ENCODE measurements at places on chromosomes 11 and 22.

- DNase-seq: no peak
Observed at GRCh38 chr11:134519390-134519750, 107.3 kb upstream of the B3GAT1 start.

DNA sequence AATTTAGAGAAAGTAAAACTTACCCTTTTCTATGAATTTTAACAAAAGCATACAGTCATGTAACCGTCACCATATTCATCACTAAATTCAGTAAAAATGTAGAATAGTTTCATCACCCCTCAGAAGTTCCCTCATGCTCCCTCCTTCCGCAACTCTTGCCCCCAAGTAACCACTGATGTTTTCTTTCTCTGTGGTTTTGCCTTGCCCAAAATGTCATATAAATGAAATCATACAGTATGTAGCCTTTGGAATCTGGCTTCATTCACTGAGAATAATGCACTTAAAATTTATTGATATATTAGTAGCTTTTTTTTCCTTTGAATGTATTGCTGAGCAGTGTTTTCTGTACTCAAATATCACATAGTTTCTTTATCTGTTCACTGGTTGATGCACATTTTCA, 60.1 kb downstream of the DCUN1D5 start:
- no peak for DNase-seq

DNA sequence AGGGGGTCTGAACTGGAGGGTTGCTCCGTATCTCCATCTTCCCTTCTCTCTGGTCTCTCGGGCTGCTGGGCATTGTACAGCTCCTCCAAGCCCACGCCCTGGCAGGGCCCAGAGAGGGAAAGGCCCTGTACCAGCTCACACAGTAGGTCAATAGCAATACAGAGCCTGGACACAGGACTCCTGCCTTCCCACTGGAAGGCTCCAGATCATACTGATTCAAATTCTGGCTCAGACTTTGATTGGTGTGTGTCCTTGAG, 6.6 kb downstream of the CSDC2 start:
- no peak for DNase-seq

- no peak for DNase-seq
Observed at GRCh38 chr11:130787973-130788570, 128.2 kb downstream of the SNX19 start.

DNA sequence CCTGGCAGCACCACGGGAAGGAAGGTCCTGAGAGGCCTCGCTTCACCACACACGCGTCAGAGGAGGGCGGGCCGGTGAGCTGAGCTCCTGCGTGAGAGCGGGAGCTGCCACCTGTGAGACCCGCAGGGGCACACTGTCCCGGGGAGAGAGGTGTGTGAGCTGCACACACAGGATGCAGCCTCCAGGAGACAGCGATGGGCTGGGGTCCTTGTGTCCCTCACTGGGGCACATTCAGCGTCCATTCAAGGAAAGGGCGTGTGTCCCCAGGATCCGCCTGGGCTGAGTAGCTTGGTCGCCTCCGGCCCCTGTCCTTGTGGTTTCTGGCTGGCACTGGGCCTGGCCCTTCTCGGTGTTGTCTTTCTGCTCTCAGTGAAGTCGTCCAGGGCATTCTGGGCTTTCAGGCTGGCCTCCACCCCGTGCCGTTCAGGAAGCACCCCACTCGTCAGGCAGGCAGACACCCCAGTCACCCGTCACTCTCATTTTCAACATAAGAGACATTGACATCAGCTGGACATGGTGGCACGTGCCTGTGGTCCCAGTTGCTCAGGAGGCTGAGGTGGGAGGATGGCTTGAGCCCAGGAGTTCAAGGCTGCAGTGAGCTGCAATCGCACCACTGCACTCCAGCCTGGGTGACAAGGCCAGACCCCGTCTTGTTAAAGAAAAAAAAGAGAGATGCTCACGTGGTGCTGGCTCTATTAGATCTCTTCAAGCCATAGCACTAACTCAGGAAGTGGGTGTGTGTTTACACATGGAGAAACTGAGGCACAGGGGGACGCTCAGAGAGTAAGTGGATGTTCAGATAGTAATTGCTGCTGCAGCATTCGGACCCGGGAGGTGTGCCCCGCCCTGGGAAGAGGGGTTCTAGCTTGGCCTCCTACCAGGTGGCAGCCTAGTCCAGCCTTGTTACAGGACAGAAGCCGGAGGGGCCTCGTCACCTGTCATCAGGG, 1081.6 kb downstream of the BRD1 start:
- DNase-seq: no peak

DNA sequence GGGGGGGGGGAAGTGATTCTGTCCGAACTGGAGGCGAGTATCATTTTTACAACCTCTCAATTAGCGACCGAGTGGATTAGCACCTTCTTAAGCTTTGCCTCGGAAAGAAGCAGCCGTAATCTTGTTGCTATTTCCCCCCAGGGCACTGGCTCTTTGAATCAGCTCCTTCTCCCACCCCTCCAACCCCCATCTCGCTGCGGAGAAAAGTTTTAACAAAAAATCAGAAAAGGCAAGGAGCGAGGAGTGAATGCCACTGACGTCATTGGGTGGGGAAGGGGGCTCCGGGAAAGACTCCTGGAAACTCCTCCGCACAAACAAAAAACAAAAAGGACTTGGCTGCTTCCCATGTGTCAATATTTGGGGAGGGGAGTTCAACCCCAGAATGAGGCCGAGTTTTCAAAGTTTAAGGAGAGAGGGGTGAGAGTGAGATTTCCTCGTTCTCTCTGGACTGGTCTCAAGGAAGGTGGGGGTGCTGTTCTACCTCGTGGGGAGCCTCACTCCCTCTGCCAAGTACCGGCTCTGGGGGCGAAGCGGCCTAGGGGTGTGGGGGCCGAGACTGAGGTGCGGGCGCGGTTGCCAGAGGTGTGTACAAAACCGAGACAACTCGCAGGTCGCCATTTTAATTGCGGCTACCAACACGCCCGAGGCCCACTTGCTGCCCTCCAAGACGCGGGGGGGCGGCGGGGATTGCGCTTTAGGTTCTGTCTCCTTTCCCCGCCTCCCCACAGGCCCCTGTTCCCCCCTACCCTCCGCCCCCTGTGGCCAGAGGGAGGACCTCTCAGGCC, 2.5 kb upstream of the PAX6 start:
- peak; percentile 37 for DNase-seq

GRCh38 chr11:34027516-34028408, 23.8 kb upstream of the CAPRIN1 start:
- no peak for DNase-seq

GRCh38 chr11:13302420-13302958, 24.9 kb downstream of the BMAL1 start:
- DNase-seq: no peak

All from midbrain (tissue), 1 donor.